ENCODE measurements at places on chromosomes 13 and 19.
A peak's percentile ranks its signal among the peaks of the same experiment; 100 is the strongest.

DNA sequence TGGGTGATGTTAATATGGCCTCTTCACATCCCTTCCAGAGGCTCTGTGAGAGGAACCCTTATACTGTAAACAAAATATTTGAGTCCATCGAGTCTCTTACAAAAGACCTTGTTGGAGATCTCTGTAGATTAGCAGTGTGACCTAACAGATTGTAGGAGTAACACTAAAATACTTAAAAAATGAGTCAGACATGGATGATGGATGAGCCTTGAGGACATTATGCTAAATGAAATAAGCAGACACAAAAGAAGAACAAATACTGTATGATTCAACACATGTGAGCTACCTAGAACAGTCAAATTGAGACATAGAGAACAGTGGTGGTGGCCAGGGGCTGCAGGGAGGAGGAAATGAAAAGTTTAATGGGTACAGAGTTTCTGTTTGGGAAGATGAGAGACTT lies 152.2 kb upstream of the UBL3 start:
- DNase-seq: no peak

DNA sequence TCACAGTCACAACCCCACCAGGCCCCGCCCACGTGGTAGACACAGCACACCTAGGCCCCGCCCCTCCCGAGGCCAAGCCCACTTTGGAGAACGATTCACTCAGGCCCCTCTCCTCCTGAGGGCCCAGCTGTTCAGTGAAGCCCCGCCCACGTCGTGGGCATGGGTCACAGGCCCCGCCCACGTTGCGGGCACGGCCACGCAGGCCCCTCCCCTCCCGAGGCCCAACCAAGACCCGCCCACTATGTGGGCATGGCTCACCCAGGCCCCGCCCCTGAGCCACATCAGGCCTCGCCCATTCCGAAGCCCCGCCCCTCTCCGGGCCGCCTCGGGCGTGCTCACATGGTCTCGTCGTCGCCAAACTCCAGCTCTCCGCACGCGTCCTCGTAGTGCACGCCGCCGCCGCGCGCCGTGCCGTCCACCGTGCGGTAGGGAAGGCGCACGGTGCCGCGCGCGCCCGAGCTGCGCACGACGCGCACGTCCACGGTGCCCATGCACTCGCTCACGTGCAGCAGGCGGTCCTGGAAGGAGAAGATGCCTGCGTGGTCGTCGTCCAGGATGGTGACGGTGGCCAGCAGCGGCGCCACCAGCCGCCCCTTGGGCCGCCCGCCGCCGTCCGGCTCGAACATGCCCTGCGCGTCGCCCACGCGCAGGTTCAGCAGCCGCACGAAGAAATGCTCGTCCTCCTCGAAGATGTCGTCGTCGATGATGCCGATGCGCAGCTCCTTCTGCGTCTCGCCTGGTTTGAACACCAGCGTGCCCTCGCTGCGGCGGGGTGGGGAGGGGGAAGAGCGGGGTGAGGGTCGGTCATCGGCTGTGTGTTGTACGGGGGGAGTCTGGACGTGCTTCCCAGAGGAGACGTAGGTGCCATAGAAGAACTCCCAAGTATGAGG lies 24.0 kb downstream of the SLC8A2 start:
- DNase-seq: peak; percentile 86

- DNase-seq: no peak
These were observed 1.6 kb downstream of the SOHLH2 start for GRCh38 chr13:36212789-36213188.

- DNase-seq: peak; percentile 51
These were observed 697 bp downstream of the FCGRT start for GRCh38 chr19:49512970-49513745.

GRCh38 chr19:18662972-18663732 lies 20.3 kb upstream of the CRTC1 start:
- DNase-seq: no peak

DNA sequence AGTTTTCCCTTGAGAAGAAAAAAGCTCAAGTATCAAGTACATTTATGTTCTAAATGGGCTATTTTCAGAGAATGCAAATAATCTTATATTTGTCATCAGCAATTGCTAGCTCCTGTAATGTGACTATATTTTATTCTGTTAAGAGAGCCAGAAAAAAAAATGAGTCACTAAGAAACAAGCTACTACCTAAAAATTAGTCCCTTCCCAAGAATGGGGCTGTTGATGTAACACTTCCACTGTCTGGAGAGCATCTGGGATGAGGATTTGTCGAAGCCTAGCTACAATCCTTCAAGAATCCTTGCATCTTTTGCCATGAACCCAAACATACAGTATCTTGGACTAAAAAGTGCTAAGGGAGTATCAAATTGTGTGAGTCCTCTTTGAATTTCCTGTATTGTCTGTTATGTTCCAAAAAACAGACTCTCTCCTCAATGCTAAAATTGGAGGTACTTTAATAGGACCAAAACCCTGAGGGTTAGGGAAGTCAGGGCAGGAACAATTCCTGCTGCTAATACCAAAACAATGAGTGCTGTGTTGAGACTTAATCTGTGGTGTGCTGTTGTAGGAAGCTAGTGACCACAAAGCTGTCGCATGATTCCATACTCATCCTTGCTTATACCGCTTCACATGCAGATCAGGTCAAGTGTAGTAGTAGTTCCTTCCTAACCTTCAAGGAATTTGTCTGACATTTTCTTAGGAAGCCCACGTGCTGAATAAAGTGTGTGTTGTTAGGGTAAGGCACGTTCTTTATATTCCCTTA lies 4.9 kb upstream of the ZC3H13 start:
- DNase-seq: no peak

DNA sequence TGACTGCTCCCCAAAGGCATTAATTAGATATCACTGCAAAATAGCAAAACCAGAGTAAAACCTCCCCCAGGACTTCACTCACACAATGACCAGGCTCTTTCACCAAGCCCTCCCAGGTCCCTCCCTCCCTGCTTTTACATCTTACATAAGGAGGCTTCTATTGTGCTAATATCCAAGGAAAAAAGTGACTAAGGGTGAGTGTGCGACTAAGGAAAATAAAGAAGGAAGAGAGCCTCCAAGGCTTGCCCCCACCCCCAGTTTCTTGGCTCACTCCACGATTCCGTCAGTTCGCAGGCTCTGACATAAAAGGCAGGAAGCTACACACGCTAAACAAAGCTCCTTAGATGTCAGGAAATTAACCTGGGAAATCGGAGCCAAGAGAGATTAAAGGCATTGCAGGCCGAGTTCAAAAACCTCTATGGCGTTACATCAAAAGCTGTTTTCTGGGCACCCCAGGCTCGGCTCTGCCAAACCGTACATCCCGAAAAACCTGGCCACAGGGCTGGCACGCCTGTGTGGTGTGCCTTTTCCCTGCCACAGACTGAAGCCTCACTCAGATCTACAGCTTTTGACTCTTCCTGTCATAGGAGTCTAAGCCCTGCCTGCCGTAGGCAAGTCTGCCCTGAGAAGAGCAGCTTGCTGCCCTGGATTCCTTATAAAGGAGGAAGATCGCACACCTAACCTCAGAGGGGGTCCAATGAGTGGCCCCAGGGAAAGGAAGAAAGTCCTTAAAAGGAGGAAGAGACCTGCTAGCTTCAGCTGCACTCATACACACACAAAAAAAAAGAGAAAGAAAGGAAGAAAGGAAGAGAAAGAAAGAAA lies 67.0 kb upstream of the SERP2 start:
- DNase-seq: peak; percentile 31

DNA sequence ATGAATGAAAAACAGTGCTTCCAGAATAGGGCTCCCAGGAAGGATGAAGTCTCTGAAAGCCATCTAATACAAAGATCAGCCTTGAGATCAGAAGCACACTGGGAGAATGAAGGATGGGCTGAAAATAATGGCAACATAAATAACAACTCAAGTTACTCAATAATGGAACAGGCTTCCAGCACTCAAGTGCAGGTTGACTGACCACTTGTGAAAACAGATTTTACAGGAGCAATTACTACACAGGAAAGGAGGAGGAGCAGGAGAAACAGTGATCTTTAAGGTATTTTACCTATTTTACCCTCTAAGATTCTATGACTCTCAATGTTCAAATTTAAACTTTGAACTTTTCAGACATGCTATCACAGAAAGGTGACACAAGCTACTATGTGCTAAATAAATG lies 106.0 kb downstream of the USP12 start:
- no peak for DNase-seq

DNA sequence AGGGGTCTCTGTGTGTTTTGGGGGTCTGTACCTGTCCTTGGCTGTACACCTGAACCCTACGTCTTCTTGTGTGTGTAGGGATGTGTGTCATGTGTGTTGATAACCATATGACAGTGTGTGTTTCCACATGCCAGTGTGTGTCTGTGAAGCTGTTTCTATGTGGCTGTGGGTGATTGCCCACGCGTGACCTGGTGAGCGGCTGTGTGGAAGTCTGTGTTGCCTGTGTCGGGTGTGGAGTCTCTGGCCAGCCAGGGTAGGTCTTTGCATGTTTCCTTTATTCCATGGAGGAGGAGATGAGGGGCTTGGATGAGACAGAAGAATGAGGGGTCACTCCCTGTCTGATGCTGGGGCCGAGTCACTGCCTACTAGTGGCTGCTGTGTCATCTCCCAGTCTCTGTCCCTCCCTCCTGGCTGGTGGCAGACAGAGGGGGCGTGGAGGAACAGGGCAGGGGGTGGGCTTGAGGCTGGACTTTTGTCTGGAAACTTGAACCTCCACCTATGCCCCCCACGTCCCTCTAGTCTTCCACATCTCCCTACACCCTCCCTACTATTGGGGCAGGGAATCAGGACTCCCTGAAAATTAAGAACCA lies 2.8 kb upstream of the FOSB start:
- DNase-seq: no peak

DNA sequence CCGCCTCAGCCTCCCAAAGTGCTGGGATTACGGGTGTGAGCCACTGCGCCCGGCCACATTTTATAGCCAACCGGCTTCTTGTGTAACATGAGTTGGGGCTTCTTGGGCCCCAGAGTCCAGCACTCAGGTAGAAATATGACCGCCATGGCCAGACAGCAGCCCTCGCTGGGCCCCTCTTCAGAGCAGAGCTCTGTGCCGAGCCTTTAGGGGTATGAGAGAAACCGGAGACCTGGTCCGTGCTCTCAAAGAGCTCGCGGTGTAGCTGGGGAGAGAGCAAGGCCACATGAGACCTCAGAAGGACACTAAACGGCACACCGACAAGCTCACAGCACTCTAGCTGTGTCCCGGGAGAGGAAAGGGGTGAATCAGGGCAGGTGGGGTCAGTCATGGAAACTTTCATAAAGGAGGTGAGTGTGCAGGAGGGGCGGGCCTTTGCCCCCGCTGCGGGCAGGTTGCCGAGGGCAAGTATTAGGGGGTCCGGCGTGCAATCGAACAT lies 15.8 kb downstream of the ACTN4 start:
- DNase-seq: no peak

DNA sequence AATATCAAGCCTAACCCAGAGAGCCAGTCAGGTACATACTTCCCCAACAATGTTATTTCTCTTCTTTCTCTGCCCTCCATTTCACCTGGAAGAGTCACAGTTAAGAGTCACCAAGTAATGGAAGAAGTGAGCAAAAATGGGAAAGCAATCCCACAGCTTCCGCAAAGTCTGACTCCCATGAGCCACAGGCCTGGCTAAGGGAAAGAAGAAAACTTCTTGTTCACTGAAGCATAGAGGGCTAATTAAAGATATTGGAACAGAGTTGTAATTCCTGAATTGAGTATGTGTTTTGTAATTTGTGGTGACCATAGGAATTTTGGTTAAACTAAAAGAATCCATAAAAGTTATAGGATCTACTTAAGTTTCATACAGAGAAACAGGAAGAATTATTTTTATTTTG lies 830.9 kb upstream of the PCDH20 start:
- DNase-seq: no peak

DNA sequence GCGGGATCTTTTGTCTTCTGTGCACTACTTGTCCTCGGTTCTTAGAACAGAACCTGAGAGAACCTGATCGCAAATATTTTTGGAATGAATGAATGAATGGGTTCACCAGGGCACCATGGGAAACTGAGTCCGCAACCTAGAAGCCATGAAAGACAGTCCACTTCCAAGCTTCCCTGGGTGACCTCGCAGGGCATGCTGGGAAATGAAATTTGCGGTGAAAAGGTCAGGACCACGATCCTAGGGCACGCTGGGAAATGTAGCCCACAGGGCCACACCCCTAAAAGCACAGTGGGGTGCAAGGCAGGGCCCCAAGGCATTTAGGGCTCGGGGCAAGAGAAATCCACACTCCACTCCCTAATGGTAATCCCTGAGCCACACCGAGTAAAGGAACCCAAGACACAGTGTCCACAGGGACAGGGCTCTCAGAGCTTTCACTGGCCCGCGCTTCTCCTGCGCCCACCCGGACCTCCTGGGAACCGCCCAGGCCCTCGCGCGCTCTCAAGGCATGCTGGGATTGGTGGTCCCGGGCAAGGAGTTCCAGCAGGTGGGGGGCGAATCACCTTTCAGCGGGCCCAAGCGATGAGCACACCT lies 1.1 kb upstream of the PPP1R12C start:
- peak; percentile 65 for DNase-seq

DNA sequence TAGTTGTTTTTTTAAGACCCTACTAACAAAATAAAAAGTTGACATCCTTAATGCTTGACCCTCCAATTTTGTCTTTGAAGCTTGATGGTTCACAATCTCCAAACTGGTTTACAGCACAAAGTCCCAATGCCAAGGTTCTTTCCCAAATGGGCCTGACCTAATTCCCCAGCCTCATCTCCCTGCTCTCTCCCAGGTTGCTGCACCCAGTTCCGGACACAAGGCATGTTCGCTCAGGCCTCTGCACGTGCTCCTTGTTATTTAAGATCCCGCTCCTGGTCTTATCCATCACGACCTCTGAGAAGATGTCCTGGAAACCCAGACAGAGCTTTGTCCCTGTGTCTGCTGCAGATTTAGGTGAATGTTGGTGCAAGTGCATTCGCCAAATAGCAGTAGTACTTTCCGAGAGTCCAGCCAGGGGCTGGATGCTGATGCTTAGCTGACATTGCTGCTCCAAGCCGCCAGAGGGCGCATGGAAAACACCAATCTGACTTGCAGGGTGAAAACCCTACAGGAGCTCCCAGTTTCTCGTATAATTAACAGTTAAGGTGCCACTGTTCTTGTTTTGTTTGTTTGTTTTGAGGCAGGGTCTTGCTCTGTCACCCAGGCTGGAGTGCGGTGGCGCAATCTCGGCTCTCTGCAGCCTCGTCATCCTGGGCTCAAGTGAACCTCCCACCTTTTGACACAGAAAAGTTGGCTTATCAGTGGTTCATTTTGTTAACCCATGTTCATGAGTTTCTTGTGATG lies 18.5 kb downstream of the LYPD3 start:
- DNase-seq: peak; percentile 77

DNA sequence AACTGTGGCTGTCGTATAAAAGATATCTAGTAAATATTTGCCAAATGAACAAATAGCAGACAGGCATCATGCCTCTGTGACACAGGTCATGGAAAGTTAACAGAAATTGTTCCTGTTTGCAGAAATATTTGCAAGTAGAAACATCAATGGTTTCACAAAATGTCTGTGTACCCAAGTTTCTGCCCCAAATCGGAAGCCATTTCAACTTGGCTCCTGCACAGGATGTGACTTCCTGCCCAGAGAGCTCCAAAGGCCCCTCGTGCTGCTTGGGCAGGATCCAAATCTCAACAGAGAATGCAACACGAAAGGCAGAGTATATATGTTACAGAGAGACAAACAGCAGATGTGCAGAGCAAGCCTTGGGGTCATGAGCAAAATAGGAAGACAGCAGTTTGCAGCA lies 95.5 kb upstream of the SERP2 start:
- no peak for DNase-seq

Measured in endothelial cell (in vitro differentiated cells).